ENCODE measurements at places on chromosomes 5 and 9.
A peak's percentile ranks its signal among the peaks of the same experiment; 100 is the strongest.

- no peak for DNase-seq
Measured at GRCh38 chr9:3447788-3448187, 78.0 kb downstream of the RFX3 start.

DNA sequence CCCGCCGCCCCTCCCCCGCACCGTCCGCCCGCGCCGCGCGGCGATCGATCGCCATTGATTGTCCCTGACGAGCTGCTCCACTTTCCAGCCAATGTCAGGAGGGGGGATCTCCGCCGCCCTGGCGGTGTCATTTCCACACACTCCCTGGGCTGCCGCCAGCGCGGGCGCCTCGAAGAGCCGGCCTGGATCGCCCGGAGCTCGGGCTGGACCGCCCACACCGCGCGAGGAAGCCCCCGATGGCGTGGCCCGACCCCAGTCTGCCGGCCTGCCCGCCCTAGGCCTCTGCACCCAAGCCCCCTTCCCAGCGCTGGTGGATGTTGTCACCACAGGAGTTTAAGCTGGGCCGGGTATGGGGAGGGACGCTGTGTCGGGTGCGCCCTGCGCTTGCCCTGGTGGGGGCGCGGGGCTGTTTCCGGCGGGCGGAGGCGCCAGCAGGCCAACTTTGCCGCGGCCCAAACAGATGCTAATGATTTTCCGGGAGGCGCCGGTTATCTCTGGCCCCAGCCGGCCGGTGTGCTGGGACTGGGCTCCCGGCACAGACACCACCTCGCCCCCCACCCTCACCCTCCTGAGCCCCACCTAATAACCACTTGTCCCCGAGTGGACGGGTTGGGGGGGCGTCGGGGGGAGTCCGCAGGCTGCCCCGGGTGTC, 10.6 kb upstream of the CXXC5 start:
- peak; percentile 85 for DNase-seq

DNA sequence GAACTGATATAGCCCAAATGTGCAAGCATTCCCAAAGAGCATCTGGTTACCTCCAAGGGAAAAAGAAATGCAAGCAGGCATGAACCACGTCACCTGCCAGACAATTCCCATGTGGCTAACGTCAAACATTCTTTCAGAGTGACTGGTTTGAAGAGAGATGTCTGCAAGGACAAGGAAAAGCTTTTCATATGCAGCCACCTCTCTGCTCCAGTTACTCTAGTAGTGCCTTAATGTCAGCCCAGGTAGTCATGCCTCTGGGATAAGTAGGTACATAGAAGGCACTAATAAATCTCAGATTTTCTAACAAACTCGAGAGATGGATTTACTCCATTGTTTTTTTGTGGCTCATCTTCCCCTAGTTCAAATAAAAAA, 96.8 kb upstream of the IFNK start:
- DNase-seq: no peak

- no peak for DNase-seq
Measured at GRCh38 chr9:27925815-27926214, 352.5 kb upstream of the C9orf72 start.

DNA sequence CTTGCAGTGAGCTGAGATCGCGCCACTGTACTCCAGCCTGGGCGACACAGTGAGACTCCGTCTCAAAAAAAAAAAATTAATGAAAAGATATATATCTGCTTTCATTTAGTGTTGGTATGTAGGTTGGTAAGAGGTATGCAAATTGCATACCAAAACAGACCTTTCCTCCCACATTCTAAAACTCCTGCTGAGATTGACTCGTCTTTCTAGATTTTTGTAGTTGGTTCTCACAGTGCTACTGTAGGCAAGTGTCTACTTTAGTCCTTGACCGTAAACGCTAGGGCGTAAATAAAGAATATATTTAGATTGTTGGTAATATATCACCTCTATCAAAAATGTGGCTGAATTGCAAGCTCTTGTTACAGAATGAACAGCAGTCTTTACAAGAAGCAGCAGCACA, 445.9 kb downstream of the CHSY3 start:
- no peak for DNase-seq

DNA sequence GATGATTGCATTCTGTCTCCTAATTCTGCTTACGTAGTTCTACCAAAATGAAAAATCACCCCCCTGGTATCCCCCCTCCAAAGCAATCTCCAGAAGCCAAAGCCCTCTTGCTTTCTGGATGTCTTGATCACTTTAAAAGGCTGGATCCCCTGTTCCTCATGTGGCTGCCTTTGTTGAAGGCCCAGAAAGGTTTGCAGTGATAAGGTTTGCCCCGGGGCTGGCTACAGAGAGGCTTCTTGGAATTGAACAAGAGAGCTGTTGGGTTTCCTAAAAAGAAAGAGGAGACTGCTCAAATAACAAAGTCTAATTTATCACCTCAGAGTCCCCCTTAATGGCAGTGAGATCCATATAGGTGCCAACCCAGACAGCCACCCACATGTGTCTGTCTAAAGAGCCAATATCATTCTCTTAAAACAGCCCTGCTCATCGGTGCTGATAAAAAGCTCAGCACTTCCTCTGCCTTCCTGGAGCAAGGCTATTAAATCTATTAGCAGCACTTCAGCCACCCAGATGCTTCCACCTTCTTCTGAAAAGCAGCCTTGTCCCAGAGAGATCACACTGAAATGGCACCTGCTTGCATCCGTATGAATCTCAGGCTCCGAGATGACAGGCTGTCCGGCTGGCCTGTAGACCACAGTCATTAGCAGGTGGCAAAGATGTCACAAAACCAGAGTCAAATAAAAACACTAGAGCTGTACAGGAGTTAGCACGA, 70.9 kb downstream of the TEX10 start:
- no peak for DNase-seq

DNA sequence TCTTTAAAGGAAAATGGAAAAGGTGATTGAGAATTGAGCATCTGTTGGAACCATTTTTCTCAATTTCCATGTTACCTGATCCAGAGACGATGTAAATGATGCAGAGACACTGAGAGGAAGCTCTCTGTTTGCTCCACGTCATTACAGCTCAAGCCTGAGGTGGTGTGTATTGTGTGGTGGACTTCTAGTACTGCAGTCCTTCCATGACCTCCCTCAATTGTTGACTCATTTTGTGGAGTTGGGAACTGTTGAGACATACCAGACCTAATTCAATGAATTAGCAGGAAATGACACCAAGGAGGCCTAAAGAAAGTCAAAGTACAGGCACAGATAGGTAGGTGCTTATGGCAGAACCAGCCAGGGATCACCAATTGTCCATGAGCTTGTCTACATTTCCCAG, 15.6 kb upstream of the LVRN start:
- DNase-seq: peak; percentile 19

GRCh38 chr5:168136340-168136739, 155.1 kb upstream of the WWC1 start:
- no peak for DNase-seq

- no peak for DNase-seq
Measured at GRCh38 chr5:94153736-94154450, 412.5 kb upstream of the POU5F2 start.

GRCh38 chr5:139131465-139131864, 66.7 kb downstream of the SIL1 start:
- peak; percentile 40 for DNase-seq

DNA sequence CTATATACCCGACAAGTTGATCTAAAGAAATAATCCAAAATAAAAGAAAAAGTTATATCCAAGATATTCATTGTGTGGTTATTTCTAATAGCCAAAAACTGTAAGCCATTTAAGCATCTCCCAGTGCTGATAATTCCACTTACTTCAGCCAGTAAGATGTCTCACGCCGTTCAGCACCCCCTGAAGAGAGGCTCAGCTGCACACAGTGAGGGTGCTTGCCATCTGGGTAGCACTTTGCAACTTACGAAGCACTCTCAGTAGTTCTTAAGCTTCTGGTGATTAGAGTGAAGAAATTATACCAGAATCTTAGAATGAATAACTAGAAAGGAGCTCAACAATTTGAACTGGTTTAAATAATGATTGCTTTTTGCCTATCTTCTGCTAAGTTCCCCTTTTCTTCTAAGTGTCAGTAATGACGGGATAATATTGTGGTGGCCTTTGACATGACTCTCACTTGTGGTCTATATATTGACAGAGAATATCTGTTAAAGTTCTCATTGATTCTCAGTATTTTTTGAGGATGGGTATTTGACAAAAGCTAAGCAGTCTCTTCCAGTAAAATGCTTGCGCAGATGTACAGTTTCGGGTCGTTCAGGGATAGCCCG, 26.2 kb upstream of the LTC4S start:
- DNase-seq: no peak

GRCh38 chr5:137375741-137376526, 123.2 kb downstream of the SPOCK1 start:
- DNase-seq: no peak

DNA sequence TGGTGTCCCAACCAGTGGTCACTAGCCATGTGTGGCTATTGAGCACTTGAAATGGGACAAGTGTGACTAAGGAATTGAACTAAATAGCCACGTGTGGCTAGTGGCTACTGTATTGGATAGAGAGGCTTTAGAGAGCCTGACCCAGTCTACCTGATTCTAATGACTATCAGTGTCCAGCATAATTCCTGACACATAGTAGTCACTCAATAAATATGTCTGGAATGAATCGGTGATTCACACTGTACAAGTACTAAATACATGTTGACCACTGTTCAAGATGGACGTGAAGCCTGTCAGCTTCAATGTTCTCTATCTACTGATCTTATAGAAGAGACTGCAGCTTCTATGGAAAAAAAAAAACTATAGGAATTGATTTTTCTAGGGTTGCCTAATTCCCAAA, 57.7 kb upstream of the MAST4 start:
- DNase-seq: peak; percentile 36

DNA sequence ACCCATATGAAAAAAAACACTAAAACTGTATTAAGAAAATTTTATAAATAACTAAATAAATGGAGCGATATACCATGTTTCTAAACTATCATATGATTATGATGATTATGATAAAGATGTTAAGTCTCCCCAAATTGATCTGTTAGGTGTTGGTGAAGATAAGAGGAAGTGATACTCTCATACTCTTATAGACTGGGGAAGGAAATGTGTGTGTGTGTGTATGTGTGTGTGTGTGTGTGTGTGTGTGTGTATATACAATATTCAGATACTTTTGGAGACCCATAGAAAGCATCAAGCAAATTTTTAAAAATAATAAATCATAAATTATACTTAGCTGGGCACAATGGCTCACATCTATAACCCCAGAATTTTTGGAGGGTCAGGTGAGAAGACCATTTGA, 62.9 kb downstream of the TMEM232 start:
- no peak for DNase-seq

GRCh38 chr5:25974451-25974850, 1063.9 kb downstream of the CDH9 start:
- no peak for DNase-seq

DNA sequence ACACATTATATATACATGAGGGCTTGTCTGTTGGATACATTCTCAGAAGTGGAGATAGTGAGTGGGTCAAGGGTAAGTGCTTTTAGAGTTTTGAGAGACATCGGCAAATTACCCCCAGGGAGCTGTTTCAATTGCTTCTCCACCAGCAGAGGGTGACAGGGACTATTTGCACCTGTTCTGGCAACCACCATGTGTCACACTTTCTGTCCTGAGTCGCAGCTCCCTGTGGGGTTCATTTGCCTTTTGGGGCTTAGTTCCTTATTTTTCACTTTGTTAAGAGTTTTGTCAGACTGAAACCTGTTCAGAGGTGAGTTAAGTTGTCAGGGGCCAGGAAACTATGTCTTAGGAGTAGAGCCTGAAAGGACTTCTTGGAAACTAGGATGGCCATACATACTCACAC, 20.1 kb upstream of the SLC36A1 start:
- no peak for DNase-seq

DNA sequence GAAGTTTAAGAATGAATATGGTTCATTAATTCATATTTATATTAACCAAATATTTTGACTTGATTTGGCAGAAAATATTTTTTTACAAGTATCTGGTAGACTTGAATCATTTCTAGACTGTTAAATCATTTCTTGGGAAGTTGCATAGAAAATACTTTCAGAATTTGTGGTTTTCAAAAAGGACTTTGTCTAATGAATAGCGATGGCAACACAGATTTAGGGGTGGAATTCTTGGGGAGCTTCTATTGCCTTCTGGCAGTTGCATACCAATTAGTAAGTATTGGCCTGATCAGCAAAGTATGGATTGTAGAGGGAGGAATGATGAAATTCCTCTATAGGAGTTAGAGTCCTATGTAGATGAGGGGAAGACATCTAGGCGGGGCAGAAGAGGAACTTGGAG, 68.6 kb upstream of the CKMT2 start:
- DNase-seq: no peak

DNA sequence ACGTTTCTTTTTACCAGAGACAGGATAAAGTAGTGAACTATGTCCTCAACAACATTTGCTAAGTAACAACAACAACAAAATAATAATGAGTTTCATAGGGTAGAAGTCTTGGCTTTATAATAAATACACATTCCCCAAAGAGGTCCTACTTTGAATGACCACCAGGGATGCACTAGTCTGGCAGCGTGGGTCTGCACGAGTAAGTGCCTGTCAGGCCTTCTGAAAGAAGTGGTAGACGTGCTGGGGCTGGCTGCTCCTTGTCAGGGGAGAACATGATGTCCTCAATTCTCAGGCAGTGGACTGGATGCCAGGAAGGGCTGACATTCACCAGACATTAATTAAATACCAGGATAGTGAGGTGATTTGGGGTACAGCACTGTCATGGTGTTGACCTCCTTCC, 331.1 kb downstream of the TMEM38B start:
- no peak for DNase-seq

DNA sequence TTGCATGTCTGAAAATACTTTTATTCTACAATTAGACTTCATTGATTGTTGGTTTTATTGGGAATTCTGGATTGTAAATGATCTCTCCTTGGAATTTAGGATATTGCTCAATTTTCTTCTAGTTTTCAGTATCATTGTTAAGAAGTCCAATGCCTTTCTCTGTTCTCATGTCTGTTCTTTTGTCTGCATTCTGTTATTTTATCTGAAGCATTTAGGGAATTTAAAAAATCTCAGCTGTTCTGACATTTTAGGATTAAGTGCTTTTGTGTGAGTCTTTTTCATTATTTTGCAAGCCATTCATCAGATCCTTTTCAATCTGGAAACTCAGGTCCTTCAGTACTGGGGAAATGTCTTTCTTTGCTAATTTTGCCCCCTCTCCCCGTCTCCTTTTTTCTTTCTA, 4.4 kb upstream of the FER start:
- peak; percentile 54 for DNase-seq

- DNase-seq: peak; percentile 71
Measured at GRCh38 chr9:21995666-21996398, 1.2 kb downstream of the CDKN2B-AS1 start.

GRCh38 chr5:12522116-12522515, 617.9 kb upstream of the CTNND2 start:
- no peak for DNase-seq

DNA sequence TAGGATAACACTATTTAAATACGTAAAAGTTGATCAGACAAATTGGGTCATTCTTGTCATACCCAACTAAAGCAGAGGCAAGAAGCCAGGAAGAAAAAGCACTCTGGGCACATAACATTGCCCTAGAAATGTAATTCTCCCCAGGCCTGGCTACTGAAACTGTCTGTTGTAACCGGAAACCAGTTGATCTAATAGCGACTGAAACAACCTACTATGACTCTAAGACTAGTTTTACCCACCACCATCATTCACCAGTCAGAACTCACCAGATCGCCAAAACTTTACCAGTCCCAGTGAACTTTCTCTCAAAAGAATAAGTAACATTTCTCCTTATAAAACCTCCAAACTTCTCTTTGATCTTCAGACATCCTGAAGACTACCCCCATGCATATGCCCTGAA, 99.3 kb upstream of the WWC1 start:
- DNase-seq: no peak
